ENCODE measurements at places on chromosomes 2 and 18. TPM values are rescaled to one million over a fixed set of nuclear protein-coding genes. Genes with fewer than 3 reads are reported as not detected.
A peak's percentile ranks its signal among the peaks of the same experiment; 100 is the strongest.

DNA sequence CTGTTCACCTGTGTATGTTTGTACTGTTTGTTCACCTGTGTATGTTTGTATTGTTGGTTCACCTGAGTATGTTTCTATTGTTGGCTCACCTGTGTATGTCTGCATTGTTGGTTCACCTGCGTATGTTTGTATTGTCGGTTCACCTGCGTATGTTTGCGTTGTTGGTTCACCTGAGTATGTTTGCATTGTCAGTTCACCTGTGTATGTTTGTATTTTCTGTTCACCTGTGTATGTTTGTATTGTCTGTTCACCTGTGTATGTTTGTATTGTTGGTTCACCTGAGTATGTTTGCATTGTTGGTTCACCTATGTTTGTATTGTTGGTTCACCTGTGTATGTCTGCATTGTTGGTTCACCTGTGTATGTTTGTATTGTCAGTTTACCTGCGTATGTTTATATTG is 14.6 kb downstream of the ADI1 start:
- no peak for DNase-seq

DNA sequence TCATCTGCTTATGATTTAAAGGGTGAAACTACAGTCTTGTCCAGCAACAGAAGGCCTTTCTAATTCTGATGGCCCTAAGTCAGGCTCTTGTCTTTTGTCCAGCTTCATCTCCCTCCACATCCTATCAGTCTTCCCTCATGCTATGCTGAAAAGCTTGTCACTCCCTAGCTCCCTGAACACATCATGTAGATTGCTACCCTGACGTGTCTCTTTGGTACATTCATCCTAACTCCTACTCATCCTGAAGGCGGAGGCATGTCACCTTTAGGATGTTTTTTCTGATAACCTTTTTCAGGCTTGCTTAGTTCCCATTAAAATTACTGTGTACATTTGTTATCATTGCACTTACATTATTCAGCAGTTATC is 78.4 kb upstream of the ARL5A start:
- no peak for DNase-seq

DNA sequence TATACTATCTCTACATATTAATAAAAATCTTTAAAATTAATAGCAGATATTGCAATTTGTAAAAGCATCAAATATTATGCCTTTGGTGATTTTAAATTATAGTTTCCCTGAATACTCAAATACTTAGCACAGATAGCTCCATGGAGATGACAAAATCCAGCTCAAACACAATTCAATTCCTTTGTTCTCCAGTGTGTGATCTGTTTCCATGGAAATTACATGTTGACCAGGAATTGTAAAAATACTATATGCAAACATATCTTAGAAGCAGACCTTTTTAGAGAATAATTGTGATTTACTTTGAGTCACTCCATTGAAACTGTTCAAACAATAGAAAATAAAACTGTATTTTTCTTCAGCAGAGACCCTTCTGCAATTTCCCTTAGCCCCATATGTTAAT is 68.3 kb downstream of the FAM161A start:
- no peak for DNase-seq

DNA sequence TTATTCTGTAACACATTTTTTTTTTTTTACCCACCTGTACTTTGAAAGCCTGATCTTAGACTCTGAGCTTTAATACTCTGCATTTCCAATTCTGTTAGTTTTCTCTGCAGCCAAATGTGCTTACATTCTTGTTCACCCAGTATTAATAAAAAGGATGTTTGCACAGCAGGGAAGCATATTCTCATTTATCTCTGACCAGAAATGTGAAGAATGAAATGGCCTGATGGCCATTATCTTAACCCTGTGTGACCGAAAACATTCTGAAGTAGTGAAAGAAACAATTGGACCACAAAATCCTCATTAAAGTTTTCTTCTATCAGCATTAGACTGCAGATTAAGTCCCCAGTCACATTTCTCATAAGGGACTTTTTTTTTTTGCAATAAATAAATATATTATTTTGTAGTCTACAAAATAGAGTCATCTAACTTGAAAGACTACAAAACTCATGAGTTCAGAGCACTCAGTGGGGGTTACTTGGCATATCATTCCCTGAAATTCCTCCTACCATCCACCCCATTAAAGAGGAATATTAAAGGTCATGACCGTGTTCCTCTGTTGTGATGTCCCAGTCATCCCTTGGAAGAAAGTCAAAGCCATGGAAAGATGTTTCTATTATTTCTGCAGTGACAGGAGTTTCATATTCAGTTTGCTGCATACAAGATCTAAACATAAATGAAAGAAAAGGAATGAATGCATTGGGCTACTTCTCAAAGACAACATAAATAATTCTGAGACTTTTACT is 364.4 kb downstream of the RND3 start:
- no peak for DNase-seq

DNA sequence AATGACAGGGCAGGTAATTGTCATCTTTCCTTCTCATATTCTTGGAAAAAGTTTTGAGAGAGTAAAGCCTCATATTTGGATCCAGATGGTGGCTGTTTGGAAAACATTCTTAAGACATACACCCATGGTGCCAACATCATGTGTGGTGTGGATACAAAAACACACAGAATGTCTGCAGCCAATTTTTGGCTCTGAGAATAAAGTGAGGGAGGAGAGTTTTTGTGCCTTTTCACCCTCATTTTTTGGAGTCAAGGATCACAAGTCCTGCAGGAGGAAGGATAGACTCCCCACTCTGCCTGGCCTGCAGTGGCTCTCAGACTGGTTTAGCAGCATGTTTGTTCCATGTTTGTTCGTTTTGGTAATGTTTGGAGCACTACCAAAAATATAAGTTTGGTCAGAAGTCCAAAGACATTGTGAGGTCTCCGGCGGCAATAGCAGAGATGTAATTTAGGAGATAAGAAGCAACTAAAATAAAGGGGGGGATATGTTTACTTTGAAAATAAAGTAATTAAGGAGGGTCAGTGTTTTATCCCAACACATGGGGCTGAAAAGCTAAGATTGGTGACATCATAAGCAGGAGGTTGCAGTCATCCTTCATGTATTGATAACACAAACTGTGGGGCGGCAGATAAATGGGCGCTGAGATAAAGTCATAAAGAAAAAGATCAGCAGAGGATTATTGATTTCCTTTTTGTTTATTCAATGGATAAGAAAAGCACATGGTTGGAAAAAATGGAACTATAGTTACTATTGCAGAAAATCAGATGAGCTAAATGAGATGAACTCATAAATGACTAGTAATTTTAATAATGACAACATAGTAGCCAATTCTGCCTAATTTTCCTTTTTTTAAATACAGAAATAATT is 655 bp downstream of the NOSTRIN start:
- DNase-seq = no peak

GRCh38 chr18:79026491-79026890 is 42.7 kb upstream of the ATP9B start:
- DNase-seq = no peak

DNA sequence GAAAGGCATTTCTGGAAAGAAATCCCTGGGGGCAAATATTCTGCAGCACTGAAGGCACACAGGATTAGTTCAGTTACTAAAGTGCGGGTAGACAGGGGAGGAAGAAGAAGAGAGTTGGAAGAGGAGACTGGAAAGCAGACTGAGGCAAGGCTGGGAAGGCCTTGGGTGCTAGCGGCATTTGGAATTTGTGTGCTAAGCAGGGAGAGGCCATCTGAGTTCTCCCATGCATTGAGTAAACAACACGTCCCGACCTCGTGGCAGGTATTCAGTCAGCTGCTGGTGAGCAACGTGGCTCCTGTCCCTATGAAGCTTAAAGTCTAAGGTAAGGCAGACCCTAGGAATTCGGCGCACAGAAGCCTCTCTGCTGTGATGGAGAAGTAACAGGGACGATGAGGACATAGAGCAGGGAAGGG is 30.7 kb downstream of the ATP8B1 start:
- no peak for DNase-seq

DNA sequence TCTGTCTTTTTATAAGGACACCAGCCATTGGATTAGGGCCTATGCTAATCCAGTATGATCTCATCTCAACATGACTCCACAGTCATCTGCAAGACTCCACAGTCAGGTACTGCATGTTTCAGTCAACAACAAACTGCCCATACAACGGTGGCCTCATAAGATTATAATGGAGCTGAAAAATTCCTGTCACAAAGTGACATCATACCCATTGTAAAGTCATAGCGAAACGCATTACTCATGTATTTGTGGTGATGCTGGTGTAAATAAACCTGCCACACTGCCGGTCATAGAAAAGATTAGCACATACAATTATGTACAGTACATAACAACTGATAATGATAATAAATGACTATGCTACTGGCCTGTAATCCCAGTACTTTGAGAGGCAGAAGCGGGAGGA is 102.2 kb downstream of the TEX51 start:
- DNase-seq = no peak

GRCh38 chr2:7670905-7671641 is 753.9 kb downstream of the RNF144A start:
- DNase-seq = peak; percentile 53

GRCh38 chr2:124138076-124138475 is 113.0 kb downstream of the CNTNAP5 start:
- no peak for DNase-seq

- no peak for DNase-seq
Measured at GRCh38 chr18:7855028-7855427, 287.9 kb downstream of the PTPRM start.

DNA sequence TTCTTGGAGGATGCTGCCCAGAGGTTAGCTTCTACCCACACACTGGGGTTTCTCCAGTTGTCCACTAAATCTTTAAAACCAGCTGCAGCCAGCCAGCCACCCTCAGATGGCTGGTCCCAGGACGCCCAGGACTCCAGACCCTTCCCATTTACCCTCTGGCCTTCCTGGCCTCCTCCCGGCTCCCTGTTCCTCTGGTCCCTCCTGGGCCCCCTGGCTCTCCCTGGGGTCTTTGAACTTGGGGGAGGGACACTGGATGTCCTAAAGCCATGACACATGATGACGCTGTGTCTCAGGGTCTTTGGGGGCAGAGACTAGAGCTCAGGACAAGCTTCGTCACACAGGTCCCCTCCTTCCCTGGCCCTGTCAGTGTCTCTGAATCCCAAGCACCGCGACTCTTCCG is 201.1 kb upstream of the HDAC4 start:
- DNase-seq = no peak

GRCh38 chr2:157261199-157261782 is 3.8 kb downstream of the GALNT5 start:
- peak; percentile 91 for DNase-seq

GRCh38 chr18:6054256-6054842 is 159.0 kb upstream of the TMEM200C start:
- no peak for DNase-seq

DNA sequence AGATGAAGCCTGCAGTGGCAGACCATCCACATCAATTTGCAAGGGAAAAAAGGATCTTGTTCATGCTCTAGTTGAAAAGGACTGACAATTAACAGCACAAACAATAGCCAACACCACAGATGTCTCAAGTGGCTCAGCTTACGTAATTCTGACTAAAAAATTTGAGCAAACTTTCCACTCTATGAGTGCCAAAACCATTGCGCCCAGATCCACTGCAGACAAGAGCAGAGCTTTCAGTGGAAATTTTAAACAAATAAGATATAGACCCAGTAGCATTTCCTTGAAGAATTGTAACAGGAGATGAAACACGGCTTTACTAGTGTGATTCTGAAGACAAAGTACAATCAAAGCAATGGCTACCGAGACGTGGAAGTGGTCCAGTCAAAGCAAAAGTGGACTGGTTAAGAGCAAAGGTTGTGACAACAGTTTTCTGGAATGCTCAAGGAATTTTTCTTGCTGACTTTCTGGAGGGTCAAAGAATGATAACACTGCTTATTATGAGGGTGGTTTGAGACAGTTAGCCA is 12.0 kb upstream of the ZNF396 start:
- DNase-seq = peak; percentile 81

GRCh38 chr18:37396971-37397720 is 168.5 kb downstream of the CELF4 start:
- DNase-seq = no peak

- DNase-seq = no peak
Measured at GRCh38 chr2:58976375-58977071, 735.4 kb upstream of the FANCL start.

DNA sequence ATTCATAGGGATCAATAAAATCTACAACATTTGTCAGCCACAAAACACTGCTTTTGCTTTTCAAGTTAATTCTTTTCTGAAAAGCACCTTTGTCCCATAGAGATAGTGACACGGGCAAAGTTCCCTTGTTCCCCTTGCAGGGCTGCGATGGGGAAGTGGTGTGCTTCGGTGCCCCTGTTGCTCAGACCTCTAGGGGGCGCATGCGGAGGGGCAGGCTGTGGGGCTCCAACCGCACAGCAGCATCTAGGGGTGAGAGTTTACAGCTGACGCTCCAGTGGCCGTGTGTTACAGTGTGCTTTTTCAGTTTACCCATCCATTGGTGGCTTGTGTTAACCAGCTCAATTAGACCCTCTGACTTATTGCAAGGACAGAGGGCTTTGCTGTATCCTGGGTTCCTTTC is 1432.2 kb upstream of the ACVR2A start:
- no peak for DNase-seq

DNA sequence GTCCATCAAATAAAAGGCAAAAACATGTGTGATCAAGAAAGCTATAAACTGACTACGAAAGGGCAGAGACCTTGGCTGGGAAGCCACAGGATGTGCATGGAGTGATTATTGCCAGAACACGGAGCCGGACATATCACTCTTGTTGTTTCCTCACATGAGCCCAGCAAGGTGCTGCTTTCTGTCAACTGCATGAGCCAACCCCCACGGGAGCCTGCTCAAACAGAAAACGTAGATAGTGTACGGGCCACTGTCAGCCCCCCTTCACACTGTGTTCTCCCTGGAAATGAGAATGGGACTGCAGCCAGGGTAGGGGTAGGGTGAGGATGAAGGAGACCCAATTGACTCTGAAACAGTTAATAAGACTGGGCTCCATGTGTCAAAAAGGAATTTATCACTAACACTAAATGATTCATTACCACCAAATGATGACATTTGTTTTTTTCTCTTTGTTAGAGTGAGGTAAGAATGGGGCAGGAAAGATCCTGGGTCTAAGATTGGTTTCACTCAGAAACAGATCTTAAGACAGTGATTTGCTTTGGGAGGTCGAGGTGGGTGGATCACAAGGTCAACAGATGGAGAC is 235.8 kb downstream of the MREG start:
- DNase-seq = no peak

The NEMP2 gene
- 1.0 TPM for total RNA-seq

The KCNS3 gene
- 2.9 TPM for total RNA-seq

The ALPP gene
- not detected for total RNA-seq

The TUBA3E gene
- total RNA-seq = not detected

The PPIL3 gene
- 39.6 TPM for total RNA-seq

The TSPYL6 gene
- total RNA-seq = not detected

The SLC16A14 gene
- not detected for total RNA-seq

The NTSR2 gene
- not detected for total RNA-seq

The HTR2B gene
- not detected for total RNA-seq

All from GM23248 (cell line).